ENCODE measurements at places on chromosomes 2 and 18.

DNA sequence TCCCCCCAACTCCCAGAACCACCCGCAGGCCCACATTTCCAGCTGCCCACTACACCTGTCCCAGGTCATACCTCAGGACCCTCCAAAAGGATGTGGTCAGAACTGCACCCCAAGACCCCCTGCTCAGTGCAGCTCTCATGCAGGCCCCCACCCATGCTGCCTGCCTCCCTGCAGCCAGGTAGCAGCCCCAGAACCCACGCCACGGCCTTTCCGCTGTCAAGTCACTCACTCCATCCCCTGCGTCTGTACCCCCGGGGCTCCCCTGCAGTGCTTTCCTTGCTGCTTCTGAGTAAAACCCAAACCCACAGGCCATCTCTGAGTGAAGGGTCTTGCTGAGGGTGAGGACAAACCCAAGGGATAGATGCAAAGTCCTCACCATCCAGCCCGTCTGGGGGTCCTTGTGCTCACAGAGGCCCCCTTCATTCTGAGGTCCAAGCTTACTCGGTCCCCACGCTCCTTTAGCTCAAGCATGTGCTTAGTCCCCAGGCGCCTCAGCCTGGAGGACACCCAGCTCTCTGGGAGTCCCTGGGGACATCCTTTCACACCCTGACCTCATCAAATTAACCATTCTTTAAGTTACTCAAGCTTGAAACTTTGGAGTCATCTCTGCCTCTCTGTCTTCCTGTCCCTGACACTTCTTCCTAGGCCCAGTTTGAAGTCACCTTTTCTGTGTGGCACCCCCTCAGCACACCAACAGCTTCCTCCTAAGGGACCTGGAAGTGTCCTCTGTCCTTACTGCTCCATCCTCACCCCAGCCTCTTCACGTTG, 130.1 kb downstream of the SMAD7 start:
- DNase-seq = no peak

GRCh38 chr2:186912979-186913378, 64.0 kb upstream of the ZSWIM2 start:
- DNase-seq = no peak

DNA sequence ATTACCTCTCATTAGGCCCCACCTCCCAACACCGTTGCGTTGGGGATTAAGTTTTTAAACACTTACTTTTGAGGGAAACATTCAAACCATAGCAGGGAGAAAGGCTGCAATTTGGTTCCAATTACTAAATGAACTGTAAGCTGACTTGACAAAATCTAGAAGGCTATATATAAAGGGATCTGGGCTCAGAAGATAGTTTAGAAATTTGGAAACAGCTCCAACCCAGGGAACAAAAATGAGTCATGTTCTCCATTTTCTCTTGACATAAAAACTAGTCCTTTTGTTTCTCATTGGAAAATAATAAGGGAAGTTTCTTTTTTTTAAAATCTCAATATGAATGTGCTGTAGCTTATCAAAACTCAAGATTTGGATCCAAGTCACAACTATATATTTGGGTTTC, 17.5 kb downstream of the MOGAT1 start:
- DNase-seq = no peak

DNA sequence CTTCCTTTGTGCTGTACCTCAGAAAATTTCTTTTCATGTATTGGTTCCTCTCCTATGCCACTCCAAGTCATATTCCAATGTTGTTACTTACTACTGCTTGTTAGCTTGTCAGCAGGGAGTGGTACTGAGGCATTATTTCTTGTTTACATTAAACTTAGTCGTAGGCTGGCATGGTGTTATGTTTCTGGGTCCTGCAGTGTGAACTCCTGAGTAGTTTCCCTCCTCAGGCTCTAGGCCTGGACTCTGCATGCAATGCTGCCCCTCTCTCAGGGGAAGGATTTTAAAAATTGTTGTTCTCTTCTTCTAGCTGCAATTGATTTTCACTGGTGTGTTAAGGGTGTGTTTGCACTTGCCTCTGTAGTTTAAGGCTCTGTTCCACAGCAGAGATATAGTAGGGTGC, 671.6 kb downstream of the PLCL1 start:
- no peak for DNase-seq

DNA sequence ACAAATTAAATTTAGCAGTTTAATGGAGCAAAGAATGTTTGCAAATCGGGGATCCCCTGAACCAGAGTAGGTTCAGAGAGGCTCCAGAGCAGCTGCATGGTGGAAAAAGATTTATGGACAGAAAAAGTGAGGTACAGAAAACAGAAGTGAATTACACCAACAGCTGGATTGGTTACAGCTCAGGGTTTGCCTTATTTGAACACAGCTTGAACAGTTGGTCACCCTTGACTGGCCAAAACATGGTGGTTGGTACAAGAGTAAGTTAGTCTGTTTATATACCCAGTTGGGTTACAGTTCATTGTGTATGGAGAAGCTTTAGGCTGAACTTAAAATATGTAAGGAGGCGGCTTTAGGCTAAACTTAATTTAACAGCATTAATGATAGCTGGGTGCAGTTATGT, 5.4 kb upstream of the CDCA7 start:
- DNase-seq = no peak

DNA sequence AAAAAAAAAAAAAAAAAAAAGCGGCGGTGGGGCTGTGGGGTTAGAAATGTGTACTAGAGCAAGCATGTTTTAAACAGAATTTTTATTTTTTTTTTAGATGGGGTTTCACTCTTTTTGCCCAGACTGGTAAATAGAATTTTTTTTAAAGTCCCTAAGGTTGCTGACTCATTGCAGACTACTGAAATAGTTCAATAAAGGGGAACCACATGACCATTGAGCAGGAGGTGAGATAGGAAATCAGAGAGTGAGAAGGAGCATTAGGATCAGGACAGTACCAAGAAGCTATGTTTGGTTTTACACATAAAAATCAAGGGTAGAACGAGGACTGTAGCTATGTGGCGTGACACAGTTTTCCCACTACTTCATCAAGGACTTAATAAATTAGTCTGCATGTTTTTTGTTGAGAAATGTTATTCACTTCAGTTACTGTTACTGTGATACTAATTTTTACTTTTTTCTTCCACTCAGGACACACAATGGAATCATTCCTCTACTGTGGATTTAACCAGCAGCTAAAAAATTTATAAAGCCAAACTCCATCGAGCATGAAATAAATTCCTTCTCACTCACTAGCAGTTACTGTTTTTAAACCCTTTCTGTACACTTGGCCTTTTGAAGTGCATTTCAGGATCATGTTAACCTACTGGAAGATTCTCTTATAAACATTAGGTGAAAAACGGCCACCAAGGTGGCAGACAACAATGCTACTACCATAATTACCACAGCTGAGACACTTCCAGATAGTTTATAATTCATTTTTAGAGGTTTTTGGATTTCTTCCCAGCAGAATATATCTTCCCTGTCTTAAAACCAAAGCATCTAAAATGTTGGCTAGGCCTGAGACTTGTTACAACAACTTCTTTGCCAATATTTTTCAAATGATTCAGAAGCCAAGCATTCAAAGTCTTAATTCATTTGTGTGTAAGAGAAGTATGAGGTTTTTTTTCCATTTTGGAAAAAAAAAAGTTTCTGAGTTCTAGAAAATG, 33.2 kb downstream of the LAMA1 start:
- peak; percentile 78 for DNase-seq

GRCh38 chr2:68756178-68756577, 21.6 kb downstream of the ARHGAP25 start:
- no peak for DNase-seq

GRCh38 chr18:33757037-33757436, 179.0 kb downstream of the ASXL3 start:
- peak; percentile 8 for DNase-seq

GRCh38 chr2:58974881-58975280, 733.8 kb upstream of the FANCL start:
- DNase-seq = no peak

DNA sequence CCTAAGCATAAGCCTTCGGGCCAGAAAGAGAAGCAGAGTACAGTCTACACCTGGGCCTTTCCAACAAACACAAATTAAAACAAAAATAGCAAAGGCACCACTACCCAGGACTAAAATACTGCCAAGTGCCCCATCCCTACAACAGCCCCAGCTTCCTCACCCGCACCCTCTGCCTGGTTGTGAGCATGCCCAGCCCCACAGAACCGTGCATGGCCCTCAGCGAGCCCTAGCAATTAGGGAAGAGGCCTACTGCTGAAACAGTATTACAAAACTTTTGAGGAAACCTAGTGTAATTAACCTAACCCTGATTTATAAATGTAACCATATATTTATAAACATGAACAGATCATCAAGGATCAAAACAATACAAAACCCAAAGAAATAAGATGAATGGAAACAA, 44.2 kb downstream of the FARSB start:
- no peak for DNase-seq

Data from NCI-H226 (cell line).